GM23338 (cell line): ENCODE measurements at places on chromosomes 16 and 17.

DNA sequence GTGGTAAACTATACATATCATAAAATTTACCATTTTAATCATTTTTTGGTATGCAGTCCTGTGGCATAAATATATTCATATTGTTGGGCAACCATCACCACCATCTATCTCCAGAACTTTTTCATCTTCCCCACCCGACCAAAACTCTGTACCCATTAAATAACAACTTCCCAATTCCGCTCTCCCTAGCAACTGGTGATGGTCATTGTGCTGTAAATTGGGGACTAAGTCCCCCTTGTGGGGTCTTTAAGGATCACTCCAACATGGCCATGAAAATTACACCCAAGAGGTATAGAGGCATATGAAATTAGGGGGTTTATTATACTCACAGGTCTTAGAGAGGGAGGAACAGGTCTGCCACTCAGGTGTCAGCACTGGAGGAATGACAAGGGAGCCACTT, 57.4 kb upstream of the NKD1 start:
- DNase-seq, result peak; percentile 35

- peak; percentile 38 for DNase-seq
Observed at GRCh38 chr17:17819561-17819995, 17.2 kb downstream of the SREBF1 start.

- DNase-seq, result peak; percentile 90
Observed at GRCh38 chr16:89720813-89721545, at the start of the genes VPS9D1 and ZNF276. TSS of gene VPS9D1 (minus strand) at chr16:89720898. CDS start at chr16:89720861, 37 bp downstream. TSS of gene ZNF276 (plus strand) at chr16:89721537. CDS start at chr16:89721641, 104 bp downstream.

- no peak for DNase-seq
Observed at GRCh38 chr17:72075995-72076677, 44.7 kb upstream of the SOX9 start.

DNA sequence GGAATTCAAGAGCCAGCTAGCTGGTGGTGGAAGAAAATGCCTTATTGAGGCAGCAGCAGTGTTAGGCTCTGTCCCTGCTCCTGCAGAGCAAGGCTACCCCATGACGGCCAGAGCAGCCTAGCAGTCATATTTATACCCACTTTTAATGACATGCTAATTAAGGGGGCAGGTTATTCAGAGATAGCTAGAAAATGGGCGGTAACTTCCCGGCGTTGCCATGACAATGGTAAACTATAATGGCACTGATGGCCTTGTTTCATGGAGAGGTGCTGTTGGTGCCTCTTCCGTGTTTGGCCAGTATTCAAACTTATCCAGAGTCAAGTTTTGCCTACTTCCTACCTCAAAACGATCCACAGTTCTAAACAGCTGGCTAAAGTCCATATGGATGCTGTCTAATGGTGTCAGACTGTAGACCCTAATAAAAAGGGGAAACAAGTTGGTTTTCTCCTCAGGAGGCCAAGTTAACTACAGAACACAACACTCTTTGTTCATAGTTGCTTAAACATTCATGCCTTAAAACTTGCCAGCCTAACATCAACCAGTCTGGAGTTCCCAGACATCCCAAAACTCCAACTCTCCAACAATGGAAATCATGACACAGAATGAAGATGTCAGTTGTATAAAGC, 3.7 kb upstream of the SCNN1B start:
- no peak for DNase-seq

GRCh38 chr16:23700509-23700908, 12.5 kb downstream of the ERN2 start:
- DNase-seq, result peak; percentile 74
